ENCODE measurements at places on chromosomes 4 and X.

- DNase-seq = no peak
These were observed 23.1 kb downstream of the ATP8A1 start for GRCh38 chr4:42633605-42634388.

DNA sequence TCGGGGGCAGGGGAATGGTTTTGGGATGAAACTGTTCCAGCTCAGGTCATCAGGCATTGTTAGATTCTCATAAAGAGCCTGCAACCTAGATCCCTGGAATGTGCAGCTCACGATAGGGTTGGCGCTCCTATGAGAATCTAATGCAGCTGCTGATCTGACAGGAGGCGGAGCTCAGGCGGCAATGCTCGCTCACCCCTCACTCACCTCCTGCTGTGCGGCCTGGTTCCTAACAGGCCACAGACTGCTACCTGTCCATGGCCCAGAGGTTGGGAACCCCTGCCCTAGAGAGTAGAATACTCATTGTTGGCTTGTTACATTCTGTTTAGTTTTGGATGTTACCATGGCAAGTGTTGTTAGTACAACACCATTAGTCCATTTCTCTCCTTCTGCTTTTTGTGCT lies 40.8 kb upstream of the STX18 start:
- DNase-seq = no peak

DNA sequence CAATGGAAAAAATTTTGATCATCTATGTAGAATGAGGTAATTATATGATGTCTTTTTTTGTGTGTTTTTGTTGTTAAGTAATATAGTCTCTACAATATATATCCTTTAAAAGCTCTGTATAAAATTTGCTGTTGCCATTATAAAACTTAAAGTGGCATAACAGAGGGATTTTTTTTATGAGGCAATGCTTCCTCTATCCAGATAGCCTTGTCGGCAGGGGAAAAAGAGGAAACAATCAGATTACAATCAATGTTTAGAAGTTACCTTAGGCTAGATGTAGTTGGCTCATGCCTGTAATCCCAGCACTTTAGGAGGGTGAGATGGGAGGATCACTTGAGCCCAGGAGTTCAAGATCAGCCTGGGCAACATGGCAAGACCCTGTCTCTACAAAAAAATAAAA lies 86.8 kb downstream of the DIAPH2 start:
- DNase-seq = peak; percentile 62

DNA sequence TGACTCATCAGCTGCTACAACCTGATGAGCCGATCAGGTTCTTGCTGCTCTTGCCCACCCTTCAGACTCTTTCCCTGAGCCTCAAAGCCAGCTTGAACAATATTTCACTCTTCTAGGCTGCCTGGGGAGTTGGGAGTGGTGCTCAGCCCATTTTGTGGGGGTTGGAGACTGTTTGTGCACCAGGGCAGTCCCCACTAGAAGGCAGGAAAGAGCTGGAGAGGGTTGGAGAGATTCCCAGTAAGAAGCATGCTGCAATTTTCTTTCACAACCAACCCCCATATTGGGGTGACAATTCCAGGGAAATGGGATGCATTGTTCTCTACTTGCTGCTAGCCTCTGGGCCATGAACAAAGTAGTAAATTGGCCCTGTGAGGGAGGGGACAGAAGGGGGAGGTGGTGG lies 44.1 kb downstream of the SLC16A2 start:
- DNase-seq = no peak

DNA sequence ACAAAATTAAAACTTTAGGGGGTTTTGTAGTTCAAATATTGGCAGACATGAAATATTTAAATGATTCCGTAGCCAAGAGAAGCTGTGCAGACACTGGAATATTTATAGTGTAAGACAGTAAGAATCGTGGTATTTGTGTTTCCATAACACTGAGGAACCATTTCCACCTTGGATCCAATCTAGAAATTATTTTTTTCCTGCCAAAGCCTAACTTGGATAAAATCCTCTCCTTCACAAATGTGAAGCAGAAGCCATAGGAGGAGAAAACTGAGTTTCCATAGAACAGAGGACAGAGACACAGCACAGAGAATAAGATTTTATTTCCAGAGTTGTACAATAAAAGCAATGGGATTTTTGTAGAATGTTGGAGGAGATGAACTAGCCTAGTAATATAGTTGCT lies 19.9 kb upstream of the SRPX start:
- no peak for DNase-seq

DNA sequence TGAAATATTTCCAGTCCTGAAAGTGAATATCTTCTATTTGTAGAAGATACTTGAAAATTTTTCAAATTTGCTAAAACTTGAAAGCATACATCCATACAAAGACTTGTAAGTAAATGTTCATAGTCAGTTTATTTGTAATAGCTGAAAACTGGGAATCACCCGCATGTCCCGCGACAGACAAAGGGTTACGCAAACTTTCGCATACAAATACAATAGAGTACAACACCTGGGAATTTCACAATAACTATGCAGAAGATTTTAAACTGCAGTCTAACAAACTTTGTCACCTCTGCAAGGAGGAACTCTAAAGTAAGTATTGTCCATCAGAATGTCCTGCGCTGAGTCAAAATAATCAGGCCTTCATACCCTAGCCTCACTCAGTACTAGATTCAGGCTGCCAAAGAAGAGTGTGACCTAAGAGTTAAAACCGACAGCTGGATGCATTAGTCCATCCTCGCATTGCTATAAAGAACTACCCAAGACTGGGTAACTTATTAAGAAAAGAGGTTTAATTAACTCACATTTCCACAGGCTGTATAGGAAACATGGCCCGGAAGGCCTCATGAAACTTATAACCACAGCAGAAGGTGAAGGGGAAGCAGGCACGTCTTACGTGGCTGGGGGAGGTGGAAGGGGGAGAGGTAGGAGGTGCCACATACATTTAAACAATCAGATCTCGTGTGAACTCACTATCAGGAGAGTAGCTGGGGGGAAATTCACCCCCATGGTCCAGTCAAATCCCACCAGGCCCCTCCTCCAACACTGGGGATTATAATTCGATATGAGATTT lies 60.4 kb downstream of the MMRN1 start:
- no peak for DNase-seq

GRCh38 chrX:149571770-149572169 lies 15.5 kb downstream of the MAGEA9B start:
- DNase-seq = no peak

GRCh38 chr4:139112650-139113049 lies 64.4 kb downstream of the ELF2 start:
- no peak for DNase-seq

GRCh38 chr4:78742300-78742699 lies 33.9 kb upstream of the BMP2K start:
- DNase-seq = no peak

GRCh38 chrX:9378980-9379696 lies 85.7 kb upstream of the TBL1X start:
- DNase-seq = peak; percentile 54

- no peak for DNase-seq
These were observed 1196.9 kb downstream of the NLGN4X start for GRCh38 chrX:5031792-5032191.

DNA sequence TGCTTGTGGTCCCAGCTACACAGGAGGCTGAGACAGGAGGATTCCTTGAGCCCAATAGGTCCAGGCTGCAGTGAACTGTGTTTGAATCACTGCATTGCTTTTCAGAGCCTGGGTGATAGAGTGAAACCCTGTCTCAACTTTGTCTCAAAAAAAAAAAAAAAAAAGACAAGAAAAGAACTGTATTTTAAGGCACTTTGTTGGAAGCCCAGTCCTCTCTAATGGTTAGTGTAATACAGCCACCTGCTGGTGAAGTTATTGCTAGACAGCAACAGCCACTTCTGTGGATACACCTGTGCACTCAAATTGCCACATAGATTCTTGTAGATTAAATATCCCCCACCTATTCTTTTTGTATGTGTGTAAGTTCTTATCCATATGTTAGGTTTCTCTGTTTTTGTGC lies 10.1 kb upstream of the FGG start:
- DNase-seq = peak; percentile 3

All from inflammatory macrophage treated with lipopolysaccharide for 1 hour (primary cell).